ENCODE measurements at places on chromosomes 12 and 14.
A peak's percentile ranks its signal among the peaks of the same experiment; 100 is the strongest.

- DNase-seq: no peak
These were observed 68.8 kb upstream of the CCDC91 start for GRCh38 chr12:28121433-28121832.

DNA sequence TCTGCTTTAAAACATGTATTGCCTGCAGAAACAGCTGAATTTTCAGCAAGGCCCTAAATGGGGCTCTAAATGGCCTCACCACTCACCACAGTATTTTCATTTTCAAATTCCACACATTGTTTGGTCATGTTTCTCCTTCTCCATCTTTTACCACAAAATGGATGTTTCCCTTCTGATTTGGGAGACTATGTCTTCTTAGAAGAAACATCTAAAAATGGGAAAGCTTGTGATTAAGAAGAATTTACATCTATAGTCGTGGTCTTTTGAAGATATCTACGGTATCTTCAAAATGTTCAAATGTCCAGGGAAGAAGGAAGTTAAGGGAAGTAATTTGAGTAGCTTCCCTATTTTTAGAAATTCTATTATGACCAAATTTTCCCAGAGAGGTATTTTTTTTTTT, 20.7 kb upstream of the TUBA1C start:
- DNase-seq: no peak

DNA sequence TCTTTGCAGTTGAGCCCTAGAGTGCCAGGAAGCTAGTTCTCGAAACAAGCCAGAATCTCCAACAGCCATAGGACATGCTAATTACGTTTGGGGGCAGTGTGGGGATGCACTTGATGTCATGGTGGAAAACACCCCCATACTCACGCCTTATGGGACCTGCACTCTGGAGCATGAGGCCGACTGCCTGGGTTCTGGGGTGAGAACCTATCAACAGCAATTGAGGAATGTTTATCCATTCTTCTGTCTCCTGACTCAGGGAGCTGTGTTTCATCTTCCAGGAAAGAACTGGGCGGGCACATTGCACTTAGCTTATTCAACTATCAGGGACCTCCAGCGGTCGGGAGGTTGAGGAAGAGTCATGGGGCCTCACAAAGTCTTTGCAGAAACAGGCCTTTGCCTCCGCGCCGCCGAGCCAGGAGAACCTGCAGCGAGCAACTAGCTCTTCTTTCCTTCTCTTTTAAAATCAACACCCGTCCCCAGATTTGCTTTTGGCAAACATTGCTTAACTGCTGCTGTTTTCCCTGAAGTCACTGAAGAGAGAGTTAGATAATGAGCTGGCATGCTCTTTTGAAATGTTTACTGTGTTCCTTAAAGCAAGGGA, 226.1 kb upstream of the DIO3 start:
- no peak for DNase-seq

- DNase-seq: no peak
These were observed 7.8 kb upstream of the KRT74 start for GRCh38 chr12:52581481-52581880.

DNA sequence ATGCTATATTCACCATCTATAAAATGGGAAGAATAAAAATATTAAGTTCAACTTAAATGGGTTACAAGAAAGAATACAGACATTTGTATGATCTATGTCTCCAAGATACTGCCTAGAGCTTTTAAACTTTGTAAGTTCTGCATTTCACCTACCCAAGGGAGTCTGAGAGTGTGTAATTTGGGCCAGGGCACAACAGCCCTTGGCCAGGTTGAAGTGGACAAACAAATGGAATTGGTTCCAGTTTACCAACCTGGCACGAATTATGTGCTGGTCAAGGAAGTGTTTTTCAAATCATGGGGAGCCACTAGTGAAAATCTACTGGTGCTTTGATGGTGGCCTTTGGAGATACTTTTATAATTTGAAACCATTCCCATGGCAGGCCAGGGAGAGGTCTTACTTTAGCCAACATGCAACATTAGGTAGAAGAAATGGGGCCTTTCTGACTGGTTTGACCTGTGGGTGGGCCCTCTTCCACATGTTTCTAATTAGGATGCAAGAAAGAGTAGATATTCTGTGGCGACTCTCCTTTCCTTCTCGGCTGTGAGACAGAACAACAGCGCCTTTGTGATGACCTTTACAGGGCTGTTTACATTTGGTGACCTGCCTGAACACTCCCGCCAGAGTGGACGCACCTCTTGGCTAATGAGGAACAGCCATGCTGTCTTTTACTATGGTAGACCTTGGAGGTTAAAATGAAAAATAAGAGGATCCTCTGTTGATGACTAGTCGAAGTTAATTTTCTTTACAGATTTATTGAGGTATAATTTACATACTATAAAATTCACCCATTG, 476.6 kb downstream of the ZFP36L1 start:
- no peak for DNase-seq

DNA sequence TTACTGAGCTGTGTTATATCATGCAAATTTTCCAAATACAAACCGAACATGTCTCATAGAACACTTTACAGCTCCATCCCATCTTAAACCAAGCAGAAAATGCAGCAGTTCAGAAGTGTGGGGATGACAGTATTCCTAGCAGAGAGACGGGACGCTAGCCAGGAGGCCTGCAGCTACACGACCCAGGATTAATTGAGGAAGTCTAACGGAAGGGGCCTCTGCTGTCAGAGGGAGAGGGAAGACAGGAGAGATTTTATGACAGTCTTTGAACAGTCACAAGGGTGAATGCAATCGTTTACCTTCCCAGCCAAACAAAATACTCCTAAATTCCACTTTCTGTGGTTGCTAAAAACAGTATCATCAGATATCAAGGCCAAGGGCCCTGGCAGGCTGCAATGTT, 261.9 kb downstream of the TMEM132D start:
- no peak for DNase-seq

DNA sequence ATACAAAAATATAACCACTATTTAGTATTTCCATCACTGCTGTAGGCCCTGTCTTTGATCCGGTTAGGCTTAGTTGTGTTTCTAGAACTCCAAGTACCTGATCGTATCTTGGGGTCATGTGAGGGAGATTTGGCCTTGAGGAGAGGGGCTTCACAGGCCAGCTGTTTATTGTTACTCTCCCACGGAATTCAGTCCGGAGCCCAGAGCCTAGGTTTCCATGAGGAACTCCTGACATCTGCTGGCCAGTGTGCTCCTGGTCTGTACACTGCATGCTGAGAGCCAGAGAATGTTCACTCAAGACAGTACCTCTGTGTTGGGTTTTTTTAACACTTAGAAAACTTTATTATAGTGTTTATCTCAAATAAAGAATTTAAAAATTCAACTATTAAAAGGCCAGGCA, 341.0 kb upstream of the TMEM132C start:
- DNase-seq: no peak

DNA sequence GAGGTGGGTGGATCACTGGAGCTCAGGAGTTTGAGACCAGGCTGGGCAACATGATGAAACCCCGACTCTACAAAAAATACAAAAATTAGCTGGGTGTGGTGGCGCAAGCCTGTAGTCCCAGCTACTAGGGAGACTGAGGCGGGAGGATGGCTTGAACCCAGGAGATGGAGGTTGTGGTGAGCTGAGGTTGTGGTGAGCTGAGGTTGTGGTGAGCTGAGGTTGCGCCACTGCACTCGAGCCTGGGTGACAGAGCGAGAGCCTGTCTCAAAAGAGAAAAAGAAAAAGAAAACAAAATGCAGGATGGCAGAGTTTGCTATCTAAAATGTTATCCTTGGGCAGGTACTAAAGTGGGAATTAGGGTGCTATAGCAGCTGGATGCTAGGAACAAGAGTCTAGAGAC, 10.8 kb upstream of the GPRC5A start:
- no peak for DNase-seq

- DNase-seq: peak; percentile 86
These were observed at the start of gene DPY19L2 for GRCh38 chr12:63668028-63668799. Gene DPY19L2 (minus strand): TSS chr12:63668493. CDS start chr12:63668393, 100 bp downstream.

DNA sequence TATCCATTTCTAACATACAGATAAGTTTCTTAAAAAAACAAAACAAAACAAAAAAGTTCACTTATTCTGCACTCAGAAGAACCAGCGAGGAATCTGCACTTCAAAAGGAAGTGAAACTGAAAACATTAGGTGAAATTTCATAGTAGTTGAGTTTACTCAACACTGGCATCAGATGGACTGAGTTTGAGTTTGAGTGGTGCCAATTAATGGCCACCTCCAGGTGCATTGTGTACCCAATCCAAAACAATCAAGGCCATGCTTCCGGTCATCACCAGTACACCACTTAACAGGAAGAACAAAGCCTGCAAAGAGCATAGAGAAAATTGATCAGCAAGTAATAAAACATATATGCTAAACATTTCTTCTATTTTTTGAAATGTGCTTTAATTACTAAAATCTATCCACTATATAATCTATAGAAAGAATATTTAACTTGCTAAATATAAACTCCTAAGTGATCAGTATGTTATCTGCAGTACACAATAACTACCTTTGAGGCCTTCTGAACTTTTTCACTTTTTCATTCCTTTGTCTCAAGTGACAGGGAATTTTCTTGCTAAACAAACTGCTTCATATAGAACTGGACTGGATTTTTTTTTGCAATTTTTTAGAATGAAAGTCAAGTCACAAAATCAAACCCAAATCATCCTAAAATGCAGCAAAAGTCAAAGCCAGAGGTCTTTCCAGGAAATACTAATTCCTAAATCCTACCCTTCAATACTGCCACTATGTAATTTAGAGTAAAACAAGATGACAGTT, 11.5 kb downstream of the SLC38A2 start:
- peak; percentile 59 for DNase-seq

GRCh38 chr14:63951021-63951420, 98.2 kb downstream of the SYNE2 start:
- DNase-seq: no peak

- DNase-seq: no peak
These were observed 47.1 kb downstream of the IL31 start for GRCh38 chr12:122126713-122127597.

DNA sequence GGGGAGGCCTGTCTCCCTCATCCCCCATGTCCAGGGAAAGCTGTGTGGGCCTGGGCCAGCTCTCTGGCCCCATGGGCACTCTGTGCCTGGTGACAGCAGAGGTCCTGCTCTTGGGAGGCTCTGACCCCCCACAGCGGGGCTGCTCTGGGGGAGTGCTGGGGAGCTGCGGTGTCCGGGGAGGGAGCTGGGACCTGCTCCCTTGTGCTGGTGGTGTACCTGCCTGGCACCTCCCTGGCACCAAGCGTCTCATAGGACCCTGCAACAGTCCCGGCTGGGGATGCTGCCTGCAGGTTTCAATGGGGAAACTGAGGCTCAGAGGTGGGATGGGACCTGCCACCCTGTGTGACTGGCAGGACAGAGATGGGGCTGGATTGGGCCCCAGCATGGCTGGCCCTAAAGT, 111.3 kb downstream of the KIF26A start:
- no peak for DNase-seq

GRCh38 chr12:106480251-106480650, 102.6 kb upstream of the RFX4 start:
- no peak for DNase-seq

- DNase-seq: peak; percentile 97
These were observed 20.5 kb downstream of the ZDHHC22 start for GRCh38 chr14:77120771-77121743.

DNA sequence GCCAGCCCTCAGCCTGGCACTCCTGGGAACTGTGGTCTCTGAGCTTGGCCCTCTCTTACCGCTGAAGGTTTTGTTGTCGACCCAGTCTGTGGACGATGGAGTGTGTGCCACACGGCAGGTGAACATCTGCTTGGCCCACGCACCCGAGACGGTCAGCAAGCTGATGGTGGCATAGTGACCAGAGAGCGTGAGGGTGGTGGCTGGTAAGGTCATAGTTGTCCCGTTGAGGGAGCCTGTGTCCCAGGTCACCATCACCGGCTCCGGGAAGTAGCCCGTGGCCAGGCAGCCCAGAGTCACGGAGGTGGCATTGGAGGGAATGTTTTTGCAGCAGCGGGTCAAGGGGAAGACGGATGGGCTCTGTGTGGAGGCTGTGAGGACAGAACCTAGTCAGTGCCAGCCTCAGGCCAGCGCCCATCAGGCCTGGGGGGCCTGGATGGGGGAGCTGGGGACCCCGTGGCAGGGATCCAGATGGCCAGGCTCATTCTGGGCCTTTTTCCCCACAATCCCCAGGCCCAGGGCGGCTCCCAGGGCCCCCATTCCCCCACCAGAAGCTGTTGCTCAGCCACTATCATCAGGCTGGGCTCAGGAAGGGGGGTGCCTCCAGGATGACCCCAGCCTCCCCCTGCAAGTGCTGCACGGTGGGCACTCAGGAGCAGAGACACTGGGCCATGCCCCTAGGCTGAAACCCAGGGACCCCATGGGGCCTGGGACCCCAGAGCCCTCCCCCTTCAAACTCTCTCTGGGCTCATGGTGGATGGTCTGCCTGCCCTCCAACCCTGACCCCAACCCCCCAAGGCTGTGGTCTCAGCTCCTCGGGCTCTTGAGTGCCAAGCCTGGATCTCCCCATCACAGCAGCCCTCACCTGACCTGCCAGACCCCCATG, 75.2 kb downstream of the TMEM121 start:
- no peak for DNase-seq

GRCh38 chr14:76753541-76754198, 7.6 kb upstream of the VASH1 start:
- DNase-seq: no peak

- peak; percentile 73 for DNase-seq
These were observed at the start of gene PTPN6 for GRCh38 chr12:6950811-6951540. Gene PTPN6 (plus strand): TSS chr12:6951356. CDS start chr12:6951513, 157 bp downstream.

- DNase-seq: no peak
These were observed 1.2 kb downstream of the KCNK13 start for GRCh38 chr14:90062822-90063539.

DNA sequence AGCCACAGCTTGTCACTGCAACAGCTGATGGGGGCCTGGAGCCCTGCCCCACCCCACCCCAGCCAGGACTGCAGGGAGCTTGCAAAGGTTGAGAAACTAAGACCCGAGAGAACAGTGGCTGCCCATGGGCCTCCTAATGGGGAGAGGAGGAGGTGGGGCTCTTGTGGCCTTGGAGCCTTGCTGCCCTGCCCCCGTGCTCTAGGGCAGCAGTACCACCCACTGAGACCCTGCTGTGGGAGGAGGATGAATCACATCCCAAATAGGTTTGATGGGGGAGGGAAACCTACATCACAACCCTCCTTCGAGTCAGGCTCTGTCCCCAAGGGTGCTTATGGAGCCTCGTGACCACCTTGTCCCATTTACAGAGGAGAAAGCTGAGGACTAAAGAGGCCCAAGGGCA, 15.9 kb downstream of the HHIPL1 start:
- DNase-seq: no peak

GRCh38 chr12:81627336-81628189, 131.6 kb downstream of the PPFIA2 start:
- peak; percentile 58 for DNase-seq

GRCh38 chr12:55681142-55682077, 26.3 kb downstream of the ITGA7 start:
- DNase-seq: no peak
